Cardiac septum (tissue), 1 donor: ENCODE measurements at places on chromosomes 3 and 15.

GRCh38 chr3:43366481-43366880 lies 80.1 kb downstream of the SNRK start:
- DNase-seq, result no peak

DNA sequence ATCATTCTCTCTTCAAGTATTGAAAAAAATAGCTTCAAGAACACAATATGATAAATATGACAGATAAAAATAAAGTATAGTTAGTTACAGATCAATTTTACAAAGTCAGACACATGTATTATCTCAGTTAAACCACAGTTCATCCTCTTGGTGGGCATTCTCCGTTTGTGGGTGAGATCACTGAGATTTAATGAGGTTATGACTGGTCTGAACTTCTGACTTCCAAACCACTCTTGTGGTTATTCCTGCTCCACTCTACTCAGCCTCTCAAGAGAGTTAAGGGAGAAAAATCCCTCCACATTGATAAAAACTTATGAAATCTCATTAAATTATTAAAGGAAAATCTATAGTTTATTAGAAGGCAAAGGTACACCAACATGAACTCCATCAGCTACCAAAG lies 229.9 kb upstream of the LRTM1 start:
- no peak for DNase-seq

DNA sequence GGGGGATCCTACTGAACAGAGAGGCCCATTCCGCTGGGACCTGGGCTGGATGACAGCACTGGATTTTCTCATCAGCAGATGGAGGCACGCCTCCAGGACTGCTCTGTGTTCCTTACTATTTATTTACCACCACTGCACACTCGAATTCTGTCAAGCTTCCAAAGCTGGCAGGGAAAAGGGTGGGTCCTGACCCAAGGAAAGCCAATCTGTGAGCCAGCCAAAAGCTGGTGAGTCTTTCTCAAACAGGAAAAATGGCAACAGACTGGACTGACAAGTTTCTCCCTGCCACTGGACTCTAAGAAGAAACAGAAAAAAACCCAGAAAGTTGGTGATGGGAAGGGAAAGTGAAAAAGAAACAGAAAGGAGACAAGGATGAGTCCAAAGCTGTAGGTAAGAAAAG lies 37.8 kb downstream of the CD47 start:
- DNase-seq, result no peak

GRCh38 chr3:195011231-195011834 lies 259.6 kb downstream of the XXYLT1 start:
- peak; percentile 65 for DNase-seq

DNA sequence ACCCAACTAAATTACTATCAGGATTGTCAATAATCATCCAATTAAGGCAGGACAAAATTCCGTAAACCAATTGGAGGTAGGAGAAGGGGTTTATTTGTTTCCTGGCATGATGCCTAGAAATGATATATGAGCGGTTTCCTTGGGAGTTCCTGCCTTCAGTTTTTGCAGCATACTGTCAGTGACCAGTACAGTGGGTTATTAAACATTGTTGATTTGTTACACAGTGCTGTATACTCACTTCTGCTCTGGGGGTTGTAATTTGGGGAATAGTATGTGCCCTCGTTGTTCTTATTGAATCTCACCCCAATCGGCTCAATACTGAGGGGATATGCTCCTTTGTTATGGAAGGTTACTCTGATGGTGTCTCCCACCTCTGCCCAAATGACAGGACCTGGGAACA lies 22.2 kb downstream of the CP start:
- no peak for DNase-seq
